Fibroblast of pulmonary artery (primary cell): ENCODE measurements at places on chromosomes 3 and 15.
A peak's percentile ranks its signal among the peaks of the same experiment; 100 is the strongest.

DNA sequence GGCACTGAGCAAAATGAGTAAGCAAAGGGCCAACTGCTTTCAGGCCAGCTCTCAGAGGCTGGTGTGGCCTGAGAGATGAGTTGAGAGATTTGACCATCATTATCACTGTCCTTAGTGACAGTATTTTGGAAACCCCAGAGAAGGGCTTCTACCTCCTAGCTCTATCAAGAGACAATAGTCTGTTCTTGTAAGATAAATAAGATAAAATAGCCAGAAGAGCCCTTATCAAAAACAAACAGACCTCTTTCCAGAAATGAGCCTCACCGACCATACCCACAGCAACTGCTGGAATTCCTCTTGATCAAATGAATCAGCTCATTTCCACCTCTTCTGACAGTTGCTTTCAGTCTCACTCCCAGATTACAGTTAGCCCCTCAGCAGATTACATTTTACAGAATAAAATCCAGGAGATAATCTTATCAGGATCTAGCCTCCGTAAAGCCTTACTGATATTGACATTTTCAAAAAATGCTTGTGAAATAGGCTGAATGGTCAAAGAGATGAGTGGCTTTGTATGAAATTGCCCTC, 4.5 kb downstream of the HDC start:
- no peak for DNase-seq

DNA sequence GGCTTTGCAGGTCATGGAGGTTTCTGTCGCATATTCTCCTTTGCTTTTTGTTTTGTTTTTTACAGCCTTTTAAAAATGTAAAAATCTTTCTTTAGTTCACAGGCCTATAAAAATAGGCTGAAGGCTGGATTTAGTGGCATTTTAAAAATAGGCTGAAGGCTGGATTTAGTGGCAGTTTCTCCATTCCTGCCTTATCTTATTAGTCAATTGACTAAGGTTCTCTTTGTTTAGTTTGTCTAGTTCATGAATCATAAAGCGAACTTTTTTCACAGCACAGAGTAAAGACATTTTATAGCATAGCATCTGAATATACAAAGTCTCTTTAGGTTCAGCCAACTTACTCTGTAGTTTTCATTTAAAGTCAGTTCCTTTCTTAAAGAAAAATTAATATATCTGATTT, 31.4 kb downstream of the AP4E1 start:
- DNase-seq, result peak; percentile 49

DNA sequence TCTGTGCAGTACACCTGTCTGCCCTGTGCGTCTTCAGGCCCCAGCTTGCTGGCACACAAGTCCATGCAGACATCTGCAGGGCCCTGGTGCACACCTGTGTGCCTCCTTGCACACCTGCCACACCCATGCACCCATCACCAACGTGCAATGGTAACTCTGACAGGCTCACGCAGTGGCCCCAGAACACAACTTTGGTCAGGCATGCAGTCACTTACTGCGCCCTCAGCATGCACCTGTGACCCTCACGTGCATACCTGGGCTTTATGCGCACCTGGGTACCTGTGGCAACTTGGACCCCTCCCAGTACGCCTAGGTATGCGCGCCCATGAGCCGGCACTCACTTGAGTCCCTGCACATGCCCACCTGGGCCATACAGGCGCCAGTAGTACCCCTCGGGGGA, 1.7 kb downstream of the PLXND1 start:
- no peak for DNase-seq

DNA sequence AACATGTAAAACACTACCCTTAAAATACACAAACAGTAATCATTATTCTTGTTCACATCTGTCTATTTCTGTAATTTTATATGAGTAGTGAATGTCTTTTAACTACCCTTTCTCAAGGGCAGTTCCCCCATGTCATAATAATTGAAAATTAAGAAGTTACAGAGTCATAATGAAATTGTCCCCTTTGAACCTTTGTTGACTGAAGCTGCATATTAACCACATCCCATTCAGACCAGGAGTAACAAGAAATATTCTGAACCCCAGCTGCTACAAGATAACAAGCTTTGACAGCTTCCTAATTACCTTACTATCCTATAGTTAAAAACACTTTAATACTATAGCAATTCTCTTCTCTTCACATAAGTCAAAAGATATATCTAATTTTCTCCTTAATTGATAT, 635.9 kb upstream of the SUCLG2 start:
- no peak for DNase-seq

DNA sequence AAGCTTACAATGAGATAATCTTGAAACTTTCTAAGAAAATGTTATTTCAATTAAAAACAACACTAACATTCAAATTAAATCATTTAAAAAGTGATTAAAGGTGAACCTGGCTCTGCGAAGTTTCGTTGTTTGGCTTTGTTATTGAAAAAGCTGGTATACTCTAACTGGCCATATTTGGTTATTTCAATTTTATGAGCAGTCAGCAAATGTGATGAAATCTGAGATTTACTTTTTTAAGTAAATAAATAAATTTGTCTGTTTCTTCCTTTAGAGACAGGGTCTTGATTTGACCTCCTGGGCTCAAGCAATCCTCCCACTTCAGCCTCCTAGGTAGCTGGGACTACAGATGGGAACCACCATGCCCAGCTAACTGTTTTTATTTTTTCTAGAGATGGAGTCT, 38.0 kb downstream of the CDV3 start:
- no peak for DNase-seq

GRCh38 chr15:84982301-84982920, 755 bp downstream of the PDE8A start:
- DNase-seq, result peak; percentile 36

GRCh38 chr15:59362331-59362730, 10.3 kb downstream of the MYO1E start:
- no peak for DNase-seq

GRCh38 chr3:107826727-107827126, 264.1 kb downstream of the CD47 start:
- DNase-seq, result no peak

- DNase-seq, result no peak
Observed at GRCh38 chr3:153767601-153768560, 353.3 kb upstream of the ARHGEF26 start.

- peak; percentile 29 for DNase-seq
Observed at GRCh38 chr15:48766196-48766595, 44.7 kb downstream of the CEP152 start.

- peak; percentile 33 for DNase-seq
Observed at GRCh38 chr3:174408310-174408709, 450.8 kb upstream of the NAALADL2 start.

DNA sequence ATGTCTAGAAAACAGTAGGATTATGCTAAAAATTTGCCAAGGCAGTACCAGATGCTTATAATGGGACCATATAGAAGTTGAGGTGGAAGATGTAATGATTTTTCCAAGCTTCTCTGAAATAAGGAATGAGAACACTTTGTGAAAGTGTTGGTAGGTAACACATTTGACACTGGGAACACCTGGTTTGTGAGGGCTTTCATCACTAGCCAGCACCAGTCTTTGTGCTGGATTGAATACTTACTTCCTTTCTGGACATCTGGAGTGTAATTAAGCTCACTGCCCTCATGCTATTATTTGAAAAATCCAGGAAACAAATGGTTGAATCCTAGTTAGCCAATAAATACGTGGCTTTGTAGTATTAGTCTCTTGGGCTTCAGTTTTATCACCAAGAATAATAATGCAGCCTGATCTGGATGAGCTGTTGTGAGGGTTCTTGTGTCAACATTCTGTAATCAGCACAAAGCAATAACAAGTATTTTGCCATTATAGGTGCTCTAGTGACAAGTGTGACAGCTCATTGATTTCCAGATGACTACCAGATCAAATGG, 12.9 kb downstream of the CCDC80 start:
- DNase-seq, result no peak

DNA sequence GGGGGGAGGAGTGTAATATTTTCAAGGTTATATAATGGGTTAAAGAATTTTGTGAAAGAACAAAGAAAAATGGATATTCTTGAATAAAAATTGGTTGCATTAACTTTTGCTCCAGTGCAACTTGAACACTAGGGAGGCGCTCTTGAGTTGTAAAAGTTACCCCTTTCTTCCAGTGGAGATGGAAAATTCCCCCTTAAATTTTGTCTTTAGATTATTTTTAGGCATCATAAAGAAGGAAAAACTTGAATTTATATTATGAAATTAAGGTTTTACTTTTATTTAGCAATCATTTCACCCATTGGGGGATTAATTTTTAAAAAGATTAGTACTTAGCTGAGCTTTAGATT, 550 bp upstream of the CHD2 start:
- DNase-seq, result no peak

GRCh38 chr3:195905970-195906864, 2.1 kb downstream of the TNK2 start:
- no peak for DNase-seq

GRCh38 chr3:154799800-154800199, 280.3 kb upstream of the MME start:
- peak; percentile 63 for DNase-seq

- peak; percentile 27 for DNase-seq
Observed at GRCh38 chr3:171955598-171955997, 83.8 kb upstream of the FNDC3B start.

GRCh38 chr3:43389388-43390254, 103.3 kb downstream of the SNRK start:
- DNase-seq, result peak; percentile 97

GRCh38 chr15:70226337-70226980, 128.7 kb upstream of the TLE3 start:
- no peak for DNase-seq

DNA sequence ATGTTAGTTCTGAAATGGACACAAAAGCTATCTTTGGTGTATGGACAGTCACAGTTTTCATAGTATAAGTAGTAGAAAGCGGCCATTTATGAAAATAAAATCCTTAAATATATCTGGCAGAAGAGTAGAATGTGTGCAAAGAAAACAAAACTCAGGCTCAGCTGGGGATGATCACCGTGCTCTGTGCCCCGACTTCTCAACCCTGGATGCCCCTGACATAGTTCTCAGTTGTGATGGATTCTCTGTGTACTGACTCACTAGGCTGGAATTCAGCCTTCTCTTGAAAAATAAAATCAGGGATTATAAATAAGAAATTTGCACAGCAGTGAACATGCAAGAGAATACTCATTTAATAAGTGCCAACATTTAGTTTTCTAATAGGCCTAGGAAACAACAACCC, 925.1 kb upstream of the NR2F2 start:
- peak; percentile 54 for DNase-seq

DNA sequence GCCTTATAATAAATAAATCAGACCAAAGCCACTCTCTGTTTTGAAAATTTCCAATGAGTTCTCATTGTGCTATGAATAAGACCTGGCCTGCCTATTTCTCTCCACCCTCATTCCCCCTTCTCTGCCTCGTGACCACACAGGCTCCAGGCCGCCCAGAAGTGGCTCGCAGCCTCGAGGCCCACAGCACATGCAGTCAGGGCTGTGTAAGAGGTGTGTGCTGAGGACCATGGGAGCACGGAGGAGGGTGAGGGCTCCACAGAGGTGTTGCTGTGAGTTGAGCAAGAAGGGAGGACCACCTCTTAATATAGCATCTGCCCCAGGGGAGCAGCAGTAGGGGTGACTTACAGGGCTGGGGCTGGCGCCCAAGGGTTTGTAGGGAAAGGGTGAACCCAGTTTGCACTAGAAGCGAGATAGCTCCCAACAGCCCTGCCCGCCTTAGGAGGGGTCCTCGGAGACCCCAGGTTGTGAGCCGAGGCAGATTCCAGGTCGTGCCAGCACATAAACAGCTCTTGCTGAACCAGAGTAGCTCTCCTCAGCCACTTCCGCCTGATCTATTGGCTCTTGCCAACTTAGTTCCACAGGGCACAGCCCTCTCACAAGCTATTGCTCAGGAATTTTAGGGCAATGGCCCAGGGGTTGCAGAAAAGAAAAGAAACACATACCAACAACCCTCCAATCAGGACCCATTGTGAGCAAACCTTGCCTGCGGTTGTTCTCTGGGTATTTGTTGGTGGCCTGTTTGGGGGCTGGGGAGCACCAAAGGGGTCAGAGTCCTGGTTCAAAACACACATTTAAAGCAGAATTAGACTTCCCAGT, 117.7 kb downstream of the MYLK start:
- no peak for DNase-seq

- DNase-seq, result no peak
Observed at GRCh38 chr15:25875566-25875965, 12.4 kb upstream of the ATP10A start.

DNA sequence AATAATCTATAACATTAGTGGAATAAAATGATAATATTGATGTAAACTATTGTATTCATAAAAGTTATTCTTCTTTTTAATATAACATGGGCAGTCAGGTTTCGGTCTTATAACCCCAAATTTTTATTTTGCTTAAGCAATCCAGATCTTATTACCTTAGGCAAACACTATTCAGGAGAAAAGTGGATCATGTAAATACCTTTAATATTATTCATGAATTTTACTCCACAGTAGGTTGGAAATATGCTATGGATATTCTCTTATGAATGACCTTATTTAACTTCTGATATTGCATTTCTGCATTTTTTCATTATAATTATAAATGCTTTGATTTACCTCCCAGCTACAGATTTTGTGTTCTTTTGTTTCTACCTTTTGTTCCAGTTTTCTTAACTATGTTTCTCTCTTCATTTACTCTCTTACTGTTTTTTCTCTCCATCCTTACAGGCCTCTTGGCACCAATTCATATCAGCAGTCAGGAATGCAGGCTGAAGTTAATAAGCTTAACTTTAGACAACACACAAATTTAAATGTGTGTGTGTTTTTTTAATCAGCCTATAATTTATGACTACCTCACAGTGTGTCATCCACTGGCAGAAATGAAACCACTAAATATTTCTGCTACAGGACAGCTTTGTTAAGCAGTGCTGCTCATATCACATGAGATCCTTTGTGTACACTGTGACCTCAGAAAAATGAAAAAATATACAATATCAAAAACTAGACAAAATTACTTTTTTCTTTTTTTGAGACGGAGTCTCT, 111.0 kb downstream of the NSUN3 start:
- DNase-seq, result peak; percentile 18

DNA sequence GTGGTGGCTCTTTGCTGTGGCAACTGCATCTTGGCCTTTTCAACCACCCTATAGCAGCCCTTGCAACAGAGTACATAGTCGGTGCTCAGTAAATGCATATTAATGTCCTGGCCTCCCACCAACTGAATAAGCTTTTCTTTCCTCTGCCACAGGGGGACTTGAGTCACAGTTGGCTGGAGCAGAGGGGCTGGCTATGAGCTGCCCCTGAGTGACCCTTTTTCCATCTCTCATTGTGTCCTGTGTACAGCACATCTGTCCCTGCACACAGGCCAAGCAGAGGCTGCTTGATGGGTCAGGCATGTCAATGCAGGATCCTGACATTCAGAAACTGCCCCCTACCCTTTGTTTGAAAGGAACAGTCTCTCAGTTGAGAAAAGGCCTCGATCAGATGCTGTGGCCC, 22.4 kb downstream of the SPSB4 start:
- no peak for DNase-seq

DNA sequence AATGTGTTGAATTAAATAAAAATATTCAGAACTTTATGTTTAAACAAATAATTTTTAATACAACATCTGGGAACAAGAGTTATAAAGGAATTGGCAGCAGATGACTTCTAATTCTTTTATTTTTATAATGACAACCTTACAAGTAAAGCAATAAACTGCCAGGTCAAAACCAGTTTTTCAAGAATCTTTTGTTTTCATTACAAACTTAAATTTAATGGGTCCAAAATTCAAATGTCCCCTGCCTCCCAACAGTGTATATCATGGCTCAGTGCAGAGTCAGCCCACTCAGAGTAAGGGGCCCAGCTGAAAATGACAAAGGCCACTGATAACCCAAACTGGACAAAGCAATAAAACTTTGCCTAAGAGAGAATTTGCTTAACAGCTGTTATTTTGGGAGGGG, 81.5 kb downstream of the STRIT1 start:
- DNase-seq, result no peak

- peak; percentile 96 for DNase-seq
Observed at GRCh38 chr3:57952208-57952631, 56.0 kb upstream of the FLNB start.

GRCh38 chr3:150261418-150261817, 146.7 kb upstream of the TSC22D2 start:
- DNase-seq, result no peak
